ENCODE measurements at places on chromosomes 2 and 18.

GRCh38 chr18:45760462-45761036 lies 36.6 kb downstream of the SLC14A1 start:
- DNase-seq = no peak

DNA sequence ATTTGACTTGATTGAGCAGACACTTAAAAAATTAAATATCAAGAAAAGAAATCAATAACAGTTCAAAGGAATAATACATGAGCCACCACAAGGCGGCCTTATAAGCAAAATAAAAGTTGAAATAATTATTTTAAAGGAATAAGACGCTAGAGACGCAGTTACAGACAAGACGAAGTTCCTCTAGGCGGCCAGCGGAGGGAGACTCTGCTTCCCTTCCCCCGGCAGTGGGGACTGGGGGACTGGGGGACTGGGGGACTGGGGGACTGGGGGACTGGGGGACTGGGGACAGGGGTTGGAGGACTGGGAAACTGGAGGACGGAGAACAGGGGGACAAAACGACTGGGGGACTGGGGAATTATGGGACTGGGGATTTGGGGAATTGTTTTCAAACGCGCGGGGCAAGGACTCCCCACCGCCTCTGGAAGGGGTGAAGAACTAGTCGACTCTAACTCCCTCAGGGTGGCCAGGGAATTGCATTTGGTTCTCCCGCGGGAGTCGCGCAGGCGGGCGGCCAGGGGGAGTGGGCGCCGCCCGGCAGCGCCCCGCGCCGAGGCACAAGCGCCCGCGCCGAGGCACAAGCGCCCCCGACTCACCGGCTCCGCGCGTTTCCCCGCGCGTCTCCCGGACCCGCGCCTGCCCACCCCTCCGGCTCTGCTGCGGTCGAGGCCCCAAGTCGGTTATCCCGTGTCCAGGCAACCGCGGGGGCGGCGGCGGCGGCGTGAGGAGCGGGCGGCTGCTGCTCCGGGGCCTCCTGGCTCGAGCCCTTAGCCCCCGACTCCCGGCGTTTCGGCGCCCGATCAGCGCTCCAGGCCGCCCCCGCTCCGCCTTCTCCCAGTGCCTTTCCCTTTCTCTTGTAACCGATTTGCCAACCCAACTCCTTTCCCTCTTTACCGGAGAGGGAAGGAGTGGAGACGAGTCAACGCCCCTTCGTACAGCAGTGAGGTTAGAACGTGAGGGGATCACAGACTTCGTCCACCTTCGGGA lies at the start of gene CCDC178:
TSS of gene CCDC178 (minus strand) at position 662 of the 984 bp plus-strand sequence. CDS start 28,633 bp downstream, outside the sequence.
- no peak for DNase-seq

DNA sequence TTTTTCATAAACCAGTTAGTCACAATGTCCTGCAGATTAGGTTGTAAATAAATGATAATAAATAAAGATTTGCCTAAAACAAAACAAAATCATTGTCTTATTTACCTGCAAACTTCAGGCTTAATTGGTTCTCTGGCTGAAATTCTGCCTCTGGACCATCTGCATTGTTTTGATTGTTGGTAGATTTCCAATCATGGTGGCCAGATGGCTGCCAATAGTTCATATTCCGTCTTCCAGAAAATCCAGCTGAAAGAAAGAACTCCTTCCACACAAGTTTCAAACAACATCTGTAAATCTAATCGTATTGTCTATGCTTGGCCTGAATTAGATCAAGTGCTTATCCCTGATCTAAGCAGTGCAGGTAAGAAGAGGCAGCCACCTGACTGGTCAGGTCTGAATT lies 771.1 kb upstream of the ZEB2 start:
- no peak for DNase-seq

GRCh38 chr2:158179660-158180059 lies 78.0 kb downstream of the UPP2 start:
- DNase-seq = no peak

DNA sequence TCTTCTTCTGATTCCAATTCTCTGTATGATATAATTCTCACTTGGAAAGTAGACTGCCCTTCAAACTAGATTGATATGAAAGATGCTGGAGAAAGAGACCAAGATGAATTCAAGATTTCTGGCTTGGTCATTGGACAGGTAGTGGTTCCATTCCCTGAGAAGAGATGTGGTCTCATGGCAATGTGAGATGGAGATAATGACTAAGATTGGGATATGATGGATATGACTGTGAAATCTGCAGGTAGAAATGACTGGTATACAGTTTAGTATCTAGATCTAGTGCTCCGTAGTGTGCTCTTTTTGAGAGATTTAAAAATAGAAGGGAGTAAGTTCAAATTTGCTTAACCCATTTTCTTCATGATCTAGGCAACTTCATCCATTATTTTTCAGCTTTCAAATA lies 425.4 kb upstream of the TRIB2 start:
- DNase-seq = no peak

Measured in stimulated activated CD4-positive, alpha-beta T cell treated with anti-CD3 and anti-CD28 coated beads, TNF-alpha, amount 100 ng/mL, for 1 hour (primary cell).